Caco-2 (cell line): ENCODE measurements at places on chromosomes 6 and 20. TPM values are rescaled to one million over a fixed set of nuclear protein-coding genes. Genes with fewer than 3 reads are reported as not detected.

GRCh38 chr20:33119725-33120720 lies 40.6 kb downstream of the BPIFB4 start:
- no peaks in the 10 kb centered on the region for H3K4me1 ChIP-seq
- no peaks in the 10 kb centered on the region for H3K36me3 ChIP-seq
- no peak overlapping the region for H3K4me3 ChIP-seq

Gene NAA20
- 77.5 and 81.5 TPM in 2 replicates for total RNA-seq

- H3K27ac ChIP-seq: peak overlapping the region; percentile 85
- peaks cover 22% of the 10 kb centered on the region for H3K4me1 ChIP-seq
- H3K27me3 ChIP-seq: no peaks in the 10 kb centered on the region
- peak overlapping the region; percentile 93 for H3K4me3 ChIP-seq
- H3K36me3 ChIP-seq: peaks cover 2% of the 10 kb centered on the region; the same call in 1 of the 2 replicates
These were observed 1.4 kb downstream of the NFS1 start for GRCh38 chr20:35697696-35698297.

- H3K27me3 ChIP-seq: no peaks in the 10 kb centered on the region
- no peaks in the 10 kb centered on the region for H3K36me3 ChIP-seq
- H3K4me1 ChIP-seq: no peaks in the 10 kb centered on the region
These were observed 97.8 kb downstream of the OTOR start for GRCh38 chr20:16846006-16846405.

DNA sequence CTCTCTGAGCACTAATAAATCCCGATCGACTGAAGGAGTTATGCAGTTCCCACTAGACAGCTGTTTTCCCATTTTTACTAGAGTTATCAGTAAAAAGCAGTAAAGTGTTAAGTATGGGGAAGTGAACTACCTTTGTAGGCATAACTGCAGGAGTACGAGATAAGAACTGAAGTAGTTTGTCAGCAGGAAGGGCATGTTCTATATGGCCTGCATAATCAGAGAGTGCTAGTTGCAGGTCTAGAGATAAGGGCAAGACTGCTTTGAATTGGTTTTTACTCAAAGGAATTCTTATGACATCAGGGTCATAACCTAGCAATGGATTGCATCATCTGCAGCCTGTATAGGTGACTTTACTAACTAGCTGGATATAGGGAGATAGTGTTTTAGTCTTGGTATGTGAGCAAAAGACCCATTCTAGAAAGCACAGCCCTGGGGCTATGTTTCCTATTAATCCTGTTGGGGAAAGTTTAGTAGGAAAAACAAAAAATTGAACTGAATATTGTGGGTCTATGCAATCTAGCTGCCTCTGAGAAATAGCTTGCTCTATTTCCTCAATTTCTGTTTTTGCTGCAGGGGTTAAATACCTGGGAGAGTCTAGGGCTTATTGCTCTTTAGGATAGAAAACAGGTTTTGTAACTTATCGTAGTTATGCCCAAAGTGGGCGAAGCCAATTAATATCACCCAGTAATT lies 22.6 kb upstream of the CRISP1 start:
- DNase-seq: peak; percentile 42
- peaks cover 16% of the 10 kb centered on the region; the same call in 1 of the 2 replicates for H3K4me1 ChIP-seq
- H3K4me3 ChIP-seq: no peak overlapping the region
- H3K27ac ChIP-seq: no peak overlapping the region

DNA sequence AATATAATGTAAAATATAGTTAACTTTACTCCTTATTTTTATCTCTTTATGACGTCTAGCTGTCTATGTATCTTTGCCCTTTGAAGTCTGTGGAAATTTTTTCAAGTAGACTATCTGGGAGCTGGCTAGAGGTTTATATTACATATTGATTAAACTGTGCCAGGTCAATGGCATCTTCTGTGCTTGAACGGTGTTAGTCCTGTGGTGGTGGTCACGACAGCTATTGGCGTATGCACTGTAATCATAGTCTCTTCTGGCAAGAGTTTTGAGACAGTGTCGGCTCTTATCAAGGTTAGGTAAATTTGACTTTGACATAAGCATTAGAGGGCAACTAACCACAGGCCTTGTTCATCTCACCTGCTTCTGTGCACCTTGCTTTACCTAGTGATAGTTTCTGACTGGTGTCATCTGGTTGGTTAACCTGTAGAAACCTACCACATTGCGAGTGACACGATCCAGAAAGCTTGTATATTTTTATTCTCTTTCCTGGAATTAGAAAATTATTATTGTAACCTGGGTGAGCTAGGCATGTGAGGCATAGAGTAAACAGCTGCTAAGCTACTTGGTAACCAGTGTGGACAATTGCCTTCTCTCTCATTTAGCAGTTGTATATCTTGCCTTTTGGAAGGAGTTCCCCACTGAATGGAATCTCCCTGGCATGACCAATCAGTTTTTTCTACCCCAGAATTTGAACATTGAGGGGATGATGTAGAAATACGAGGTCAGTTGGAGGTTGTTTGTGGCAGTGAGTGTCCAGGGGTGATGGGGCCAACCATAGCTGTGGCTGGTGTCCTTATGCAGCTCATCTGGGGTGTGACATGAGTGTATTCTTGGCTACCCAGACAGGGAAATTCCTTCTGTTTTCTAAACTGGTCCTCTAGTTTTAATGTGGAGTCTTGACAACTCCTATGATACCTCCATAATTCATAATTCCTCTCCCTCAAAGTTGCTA lies 45.9 kb downstream of the SH3BGRL2 start:
- H3K27me3 ChIP-seq: no peaks in the 10 kb centered on the region
- H3K4me1 ChIP-seq: peaks cover 64% of the 10 kb centered on the region
- H3K36me3 ChIP-seq: no peaks in the 10 kb centered on the region
- no peak for DNase-seq
- no peak overlapping the region for H3K4me3 ChIP-seq

Gene OSTM1
- 15.9 and 20.1 TPM in 2 replicates for total RNA-seq
